ENCODE measurements at places on chromosomes 13 and 19.
A peak's percentile ranks its signal among the peaks of the same experiment; 100 is the strongest.

DNA sequence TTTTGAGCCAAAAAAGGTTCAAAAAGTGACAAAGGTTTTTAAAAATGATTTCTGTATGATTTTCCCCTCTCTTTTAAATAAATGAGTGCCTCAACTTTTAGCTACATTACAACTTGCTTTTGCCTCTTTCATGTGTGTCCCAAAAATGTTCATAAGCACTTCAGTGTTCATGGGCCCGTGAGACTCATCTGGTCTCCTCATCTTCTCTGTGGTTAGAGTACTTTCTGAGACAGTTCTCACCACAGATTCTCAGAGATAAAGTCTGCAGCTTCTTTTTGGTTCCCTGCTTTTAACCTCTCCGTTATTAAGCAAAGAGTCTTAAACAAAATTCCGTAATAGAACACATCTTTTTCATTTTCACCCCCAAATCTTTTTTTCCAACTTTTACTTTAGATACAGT lies 156.9 kb downstream of the DLEU7 start:
- ATAC-seq, result no peak

DNA sequence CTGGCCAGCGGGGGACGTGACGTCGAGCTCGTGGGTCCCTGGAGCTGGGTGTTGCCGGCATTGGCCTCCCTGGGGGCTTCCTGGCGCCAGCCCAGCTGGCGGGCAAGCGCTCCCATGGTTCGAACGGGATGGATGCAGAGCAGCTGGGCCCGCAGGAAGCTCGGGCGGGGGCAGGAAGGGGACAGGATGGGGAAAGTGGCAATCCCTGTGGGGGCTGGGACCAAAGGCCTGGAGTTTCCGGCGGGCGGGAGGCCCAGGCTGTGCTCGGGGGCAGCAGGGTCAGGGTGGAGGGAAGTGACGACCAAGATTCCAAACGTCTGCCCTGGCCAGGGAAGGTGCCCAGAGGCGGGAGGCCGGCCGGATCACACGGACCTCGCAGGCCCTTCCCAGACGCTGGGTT lies 19.3 kb downstream of the PALM start:
- ATAC-seq, result no peak

- no peak for ATAC-seq
Measured at GRCh38 chr19:41547569-41547968, 28.4 kb upstream of the CEACAM21 start.

- peak; percentile 75 for ATAC-seq
Measured at GRCh38 chr13:85261757-85262346, 537.4 kb downstream of the SLITRK6 start.

DNA sequence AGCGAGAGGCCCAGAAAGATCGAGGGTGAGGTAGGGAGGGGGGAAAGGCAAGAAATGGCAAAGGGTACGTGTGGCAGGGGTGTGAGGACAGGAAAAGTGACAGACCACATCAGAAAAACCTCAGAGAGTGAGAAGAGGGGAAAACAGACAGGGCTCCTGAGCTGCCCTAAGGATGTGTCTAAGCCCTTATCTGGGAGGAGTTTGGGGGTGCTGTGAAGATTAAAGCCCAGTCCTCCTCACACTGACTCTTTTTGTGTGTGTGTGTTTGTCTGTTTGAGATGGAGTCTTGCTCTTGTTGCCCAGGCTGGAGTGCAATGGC lies 703 bp upstream of the PTH2 start:
- ATAC-seq, result no peak

- ATAC-seq, result no peak
Measured at GRCh38 chr19:44476559-44477408, 23.5 kb downstream of the ZNF180 start.

DNA sequence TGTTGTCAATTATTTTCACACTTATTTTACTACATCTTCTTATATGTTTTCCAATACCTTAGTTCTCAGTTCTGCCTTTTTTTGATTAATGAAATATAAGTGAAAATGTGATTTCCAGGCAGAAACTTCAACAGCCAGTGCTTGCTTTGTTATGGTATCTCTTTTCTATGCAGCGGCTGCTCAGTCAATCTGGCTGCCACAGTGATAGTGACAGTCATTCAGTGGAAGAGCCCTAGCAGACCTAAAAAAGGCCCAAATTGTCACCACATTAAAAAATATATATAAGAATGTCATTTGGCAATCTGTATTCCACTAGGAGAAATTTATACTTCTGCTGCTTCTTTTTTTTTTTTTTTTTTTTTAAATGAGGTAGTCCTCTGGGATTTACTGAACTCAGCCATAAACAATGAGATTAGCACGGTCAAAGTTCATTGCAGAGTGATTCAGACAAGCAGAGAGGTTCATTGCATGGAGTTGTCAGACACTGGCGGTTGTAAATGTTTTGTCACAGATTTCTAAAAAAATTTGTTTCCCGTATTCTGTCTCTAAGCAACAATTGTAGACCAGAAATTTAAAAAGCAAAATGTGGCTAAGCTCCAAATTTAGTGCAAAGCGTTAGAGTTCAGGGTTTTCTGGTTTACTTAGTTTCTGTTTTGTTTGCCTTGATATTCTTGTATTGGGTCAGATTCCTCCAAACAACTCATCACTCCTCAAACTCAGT lies 94.7 kb upstream of the PRR20A start:
- ATAC-seq, result no peak

DNA sequence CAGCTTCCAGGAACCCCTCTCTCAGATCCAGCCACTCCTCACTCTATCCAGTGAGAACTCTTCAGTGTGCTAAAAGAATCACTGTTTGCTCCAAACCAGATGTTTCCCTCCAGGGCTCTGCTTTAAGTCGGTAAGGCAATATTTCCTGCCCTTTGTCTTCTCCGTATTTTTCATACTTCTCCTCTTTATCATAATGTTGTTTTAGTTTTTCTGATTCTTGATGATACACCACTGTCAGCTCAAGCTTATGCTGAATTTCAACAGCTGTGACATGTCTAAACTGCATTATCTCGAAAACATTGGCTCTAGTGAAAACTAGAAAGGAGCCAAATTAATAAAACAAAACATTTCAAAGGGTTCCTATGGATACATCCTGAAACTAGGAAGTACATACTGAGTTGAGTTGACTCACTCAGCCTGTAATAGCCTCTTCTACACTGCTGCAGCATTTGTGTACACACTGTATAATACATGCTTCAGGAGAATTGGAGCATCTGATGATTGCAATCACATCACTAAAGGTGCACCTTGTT lies 39.8 kb downstream of the GPR180 start:
- ATAC-seq, result peak; percentile 96

- ATAC-seq, result no peak
Measured at GRCh38 chr13:70162141-70162540, 53.9 kb upstream of the KLHL1 start.

DNA sequence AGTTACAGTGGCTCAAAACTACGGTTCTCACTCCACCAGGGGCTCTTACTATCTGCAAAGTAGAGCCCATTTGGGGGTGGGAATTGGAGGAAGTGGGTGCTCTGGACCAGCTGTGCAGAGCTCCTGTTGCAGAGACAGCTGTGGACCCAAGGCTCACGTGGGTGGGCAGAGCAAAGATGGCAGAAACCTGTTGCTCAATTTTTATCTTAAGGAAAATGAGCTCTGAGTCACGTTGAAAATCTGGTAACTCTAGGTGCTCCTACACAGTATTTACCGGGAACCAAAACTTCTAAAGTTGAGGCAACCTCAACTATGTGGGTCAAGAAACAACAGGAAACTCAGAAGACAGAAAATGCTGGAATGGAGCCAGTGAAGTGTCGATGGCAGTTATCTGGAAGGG lies 30.2 kb upstream of the SLC15A1 start:
- ATAC-seq, result no peak

- ATAC-seq, result no peak
Measured at GRCh38 chr13:75194717-75195462, 287.1 kb downstream of the TBC1D4 start.
